ENCODE measurements at places on chromosomes 13 and 19. TPM values are rescaled to one million over a fixed set of nuclear protein-coding genes. Genes with fewer than 3 reads are reported as not detected.

DNA sequence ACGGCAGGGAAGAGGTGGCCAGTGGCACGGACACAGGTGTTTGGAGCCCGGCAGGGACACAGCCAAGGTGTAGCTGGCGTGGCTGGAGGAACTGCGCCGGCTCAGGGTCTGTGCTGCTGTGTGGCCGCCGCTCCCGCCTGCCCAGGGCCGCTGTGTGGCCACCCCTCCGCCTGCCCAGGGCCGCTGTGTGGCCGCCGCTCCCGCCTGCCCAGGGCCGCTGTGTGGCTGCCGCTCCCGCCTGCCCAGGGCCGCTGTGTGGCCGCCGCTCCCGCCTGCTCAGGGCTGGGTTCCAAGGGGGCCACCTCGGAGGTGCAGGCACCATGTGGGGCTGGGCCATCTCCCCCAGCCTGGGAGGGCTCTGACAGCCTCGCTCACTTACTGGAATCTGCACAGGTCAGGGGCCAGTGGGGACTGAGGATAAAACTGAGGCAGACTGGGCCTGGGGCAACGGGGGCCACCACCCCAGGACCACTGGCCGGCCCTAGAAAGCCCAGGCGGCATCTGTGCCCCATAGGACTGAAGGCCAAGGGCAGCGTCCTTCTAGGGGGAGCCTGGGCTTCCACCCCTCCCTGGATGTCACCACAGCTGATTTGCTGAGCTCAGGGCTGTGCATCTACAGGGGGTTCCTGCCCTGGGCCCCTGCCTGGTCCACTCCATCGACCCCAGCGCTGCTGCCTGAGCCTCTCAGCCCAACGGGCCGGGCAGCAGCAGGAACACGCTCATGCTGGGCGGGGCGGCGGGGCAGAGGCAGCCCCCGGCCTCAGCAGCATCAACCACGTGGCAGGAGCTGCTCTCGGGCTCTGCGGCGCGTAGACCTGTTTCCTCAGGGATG is 21.5 kb downstream of the C13orf46 start:
- no peak for DNase-seq

DNA sequence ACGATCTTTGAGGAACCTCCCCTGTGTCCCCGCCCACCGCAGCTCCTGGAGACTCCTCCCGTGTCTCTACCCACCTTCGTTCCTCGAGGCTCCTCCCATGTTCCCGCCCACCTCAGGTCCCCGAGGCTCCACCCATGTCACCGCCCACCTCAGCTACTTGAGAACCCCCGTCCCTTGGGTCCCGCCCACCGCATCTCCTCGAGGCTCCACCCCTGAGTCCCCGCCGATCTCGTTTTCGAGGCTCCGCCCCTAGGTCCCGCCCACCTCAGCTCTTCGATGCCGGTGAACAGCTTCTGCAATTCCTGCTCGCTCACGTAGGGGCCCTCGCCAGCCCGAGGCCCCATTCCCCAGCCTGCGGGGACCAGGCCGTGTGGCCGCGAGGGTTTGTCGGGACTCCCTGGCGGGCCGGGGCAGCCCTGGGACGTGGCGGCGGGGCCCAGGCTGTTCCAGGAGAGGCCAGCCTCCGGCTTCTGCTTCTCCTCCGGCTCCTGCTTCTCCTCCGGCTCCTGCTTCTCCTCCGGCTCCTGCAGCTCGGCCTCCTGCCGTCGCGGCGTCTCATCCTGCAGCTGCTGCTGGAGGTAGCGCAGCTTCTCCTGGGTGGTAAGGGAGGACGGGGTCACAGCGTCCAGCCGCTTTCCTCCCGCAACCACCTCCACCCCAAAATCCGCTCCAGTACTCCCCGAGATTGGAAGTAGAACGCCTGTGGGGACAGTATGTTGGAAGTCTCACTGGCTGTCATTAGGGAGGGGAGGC is 16.7 kb downstream of the TSKS start:
- peak; percentile 22 for DNase-seq

GRCh38 chr13:107808389-107808788 is 406.9 kb downstream of the LIG4 start:
- no peak for DNase-seq

DNA sequence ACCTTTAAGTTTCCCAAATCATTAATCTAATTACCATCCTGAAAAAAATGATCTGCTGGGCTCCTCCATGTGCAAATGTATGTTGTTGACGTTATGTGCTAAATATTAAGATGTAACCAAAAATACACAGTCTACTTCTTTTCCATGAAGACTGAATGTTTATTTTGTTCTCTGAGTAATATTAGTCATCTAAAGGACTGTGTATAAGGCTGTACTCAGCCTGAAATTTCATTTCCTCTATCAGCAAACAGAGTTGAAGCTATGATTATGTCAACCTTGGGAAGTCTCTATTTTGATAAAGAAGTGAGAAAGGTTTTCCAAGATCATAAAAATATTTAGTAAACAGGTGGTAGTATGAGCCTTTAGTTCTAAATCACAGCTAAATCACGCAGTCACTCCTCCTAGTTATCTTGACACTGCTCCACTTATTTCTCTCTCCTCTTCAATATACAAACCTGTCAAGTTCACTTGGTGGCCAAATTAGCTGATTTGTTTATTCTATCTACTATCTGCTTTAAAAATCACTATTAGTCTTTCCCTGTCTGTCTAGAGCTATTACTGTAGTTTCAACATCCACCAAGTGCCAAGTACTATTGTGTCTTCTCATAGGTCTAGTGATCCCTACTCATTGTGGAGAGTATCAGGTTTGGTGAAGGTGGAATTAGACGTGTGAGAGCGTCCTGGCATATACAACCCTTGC is 211.7 kb upstream of the STARD13 start:
- DNase-seq, result no peak

The ELSPBP1 gene
- 0.37 TPM for polyA plus RNA-seq

The LONP1 gene
- 79.2 TPM for polyA plus RNA-seq

The CGB8 gene
- polyA plus RNA-seq, result 0.39 TPM
